Liver (tissue), 10 donors: ENCODE measurements at places on chromosomes 6 and 20.

DNA sequence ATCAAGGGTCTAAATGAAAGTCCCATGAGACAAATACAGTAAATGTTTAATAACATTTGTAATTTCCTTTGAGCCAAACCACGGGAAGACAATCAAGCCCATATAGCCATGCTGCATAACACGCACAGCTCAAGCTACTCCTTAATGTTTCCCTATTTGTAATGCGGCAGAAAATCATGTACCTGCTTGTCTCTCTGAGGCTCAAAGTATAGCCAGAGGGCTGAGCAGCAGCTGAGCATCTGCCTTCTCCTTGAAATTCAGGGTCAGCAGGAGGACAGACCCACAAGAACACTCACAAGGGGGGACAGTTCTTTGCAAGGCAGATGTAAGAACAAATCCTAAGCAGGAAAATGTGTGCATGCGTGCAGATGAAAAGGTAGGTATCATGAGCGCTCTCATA, 45.8 kb upstream of the JARID2 start:
- H3K36me3 ChIP-seq: no peaks in the 10 kb centered on the region
- H3K4me3 ChIP-seq: no peak overlapping the region
- H3K27ac ChIP-seq: no peak overlapping the region

GRCh38 chr6:101404775-101405174, 11.3 kb downstream of the GRIK2 start:
- no peak overlapping the region for H3K4me3 ChIP-seq
- H3K27ac ChIP-seq: no peak overlapping the region
- peaks cover 2% of the 10 kb centered on the region for H3K4me1 ChIP-seq
- H3K36me3 ChIP-seq: no peaks in the 10 kb centered on the region
- no peak for DNase-seq

DNA sequence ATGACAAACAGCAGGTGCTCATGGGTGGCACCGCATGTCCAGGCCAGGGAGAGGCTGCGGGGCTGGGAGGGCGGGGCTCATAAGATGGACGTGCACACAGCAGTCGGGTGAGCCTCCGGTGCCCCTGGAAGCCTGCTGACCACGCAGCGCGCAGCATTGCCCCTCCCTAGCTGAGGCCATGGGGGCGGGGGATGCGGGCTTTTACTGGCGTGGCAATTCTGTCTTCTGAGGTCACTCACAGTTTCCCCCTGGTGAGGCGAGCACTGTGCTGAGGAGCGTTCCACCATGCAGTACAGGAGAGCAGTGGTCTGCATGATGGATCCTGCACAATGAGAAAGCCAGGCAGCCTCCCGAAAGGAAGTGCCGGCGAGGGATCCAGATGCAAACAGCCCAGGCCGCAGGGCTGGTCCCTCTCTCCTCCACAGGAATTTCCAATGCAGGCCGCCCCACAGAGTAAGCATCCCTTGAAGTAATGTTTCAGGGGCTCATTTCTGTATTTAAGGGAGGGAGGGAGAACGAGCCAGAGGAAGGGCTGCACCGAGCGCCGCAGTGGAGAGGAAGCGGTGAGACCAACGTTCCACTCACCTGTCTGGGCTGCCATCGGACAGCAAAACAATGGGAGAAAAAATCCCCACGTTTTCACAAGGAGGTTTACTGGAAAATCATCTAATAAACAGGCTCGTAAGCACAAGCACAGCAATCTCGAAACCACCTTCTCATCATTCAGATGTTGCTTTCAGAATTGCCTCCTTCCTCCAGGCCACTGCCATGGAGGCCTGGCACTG, 56.0 kb downstream of the IRF4 start:
- DNase-seq: no peak
- H3K27me3 ChIP-seq: no peaks in the 10 kb centered on the region
- no peaks in the 10 kb centered on the region for H3K36me3 ChIP-seq

DNA sequence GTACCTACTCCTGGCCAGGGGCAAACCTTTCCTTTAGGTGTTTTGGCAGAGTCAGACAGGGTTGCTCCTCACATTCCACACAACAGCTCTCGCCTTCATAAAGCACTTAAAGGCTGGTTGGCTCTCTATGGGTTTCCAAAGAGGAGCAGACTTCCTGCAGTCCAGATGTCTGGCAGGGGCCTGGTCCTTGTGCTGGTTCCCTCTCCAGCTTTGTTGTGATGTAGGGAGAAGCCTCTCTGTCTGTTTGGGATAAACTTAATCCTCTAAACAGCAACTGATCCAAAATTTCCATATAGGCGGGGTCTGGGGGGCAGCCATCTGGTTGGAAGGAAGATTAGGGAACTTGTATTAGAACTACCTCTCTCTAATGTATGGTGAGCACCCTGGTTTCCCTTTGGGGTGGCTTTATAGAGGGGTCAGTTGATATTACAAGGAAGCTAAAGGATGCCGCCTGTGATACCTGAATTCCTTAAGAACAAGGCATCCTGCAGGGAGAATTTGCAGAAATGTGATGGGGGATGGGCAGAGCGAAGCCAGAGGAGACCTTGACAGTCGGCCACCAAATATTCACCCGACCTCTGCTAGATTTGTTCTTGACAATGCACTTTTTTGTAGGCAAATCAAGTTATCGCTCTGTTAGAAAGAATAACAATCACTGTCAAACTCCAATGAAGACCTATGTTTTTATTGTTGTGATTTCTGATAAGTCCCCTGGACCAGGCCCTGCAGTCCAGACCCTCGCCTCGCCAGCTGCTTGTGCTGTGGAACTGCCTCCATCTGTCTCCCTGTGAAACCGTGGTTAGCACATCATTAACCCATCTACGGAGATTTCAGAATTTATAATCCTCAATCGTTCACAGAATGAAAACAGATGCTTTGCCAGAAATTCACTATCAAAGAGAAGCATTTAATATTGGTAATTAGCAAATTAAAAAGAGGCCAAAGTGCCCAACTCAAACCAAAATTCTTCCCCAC, 94.0 kb upstream of the RALGAPA2 start:
- no peak for DNase-seq
- no peak overlapping the region for H3K4me3 ChIP-seq
- no peaks in the 10 kb centered on the region for H3K4me1 ChIP-seq
- H3K27ac ChIP-seq: no peak overlapping the region

DNA sequence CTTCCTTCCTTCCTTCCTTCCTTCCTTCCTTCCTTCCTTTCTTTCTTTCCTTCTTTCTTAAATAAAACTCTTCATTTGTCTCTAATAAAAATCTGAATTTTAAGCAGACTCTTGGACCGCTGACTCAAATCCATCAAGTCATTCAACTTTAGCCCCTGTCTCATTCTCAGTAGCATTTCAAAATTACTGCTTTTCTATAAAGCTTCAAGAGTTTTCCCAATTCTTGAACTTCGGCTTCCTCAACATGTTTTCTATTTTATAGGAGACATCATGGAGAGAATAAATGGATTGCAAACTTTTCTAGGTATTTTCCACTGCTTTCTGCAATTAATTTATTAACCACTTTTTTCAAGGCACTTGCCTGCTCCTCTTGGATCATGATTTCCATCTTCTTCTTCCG, 497.1 kb upstream of the GJE1 start:
- H3K4me1 ChIP-seq: no peaks in the 10 kb centered on the region
- no peak overlapping the region for H3K27ac ChIP-seq
- no peaks in the 10 kb centered on the region for H3K27me3 ChIP-seq
- DNase-seq: no peak
- H3K36me3 ChIP-seq: no peaks in the 10 kb centered on the region
- no peak overlapping the region for H3K4me3 ChIP-seq
